ENCODE measurements at places on chromosomes 6 and 20. TPM values are rescaled to one million over a fixed set of nuclear protein-coding genes. Genes with fewer than 3 reads are reported as not detected.

- H3K4me1 ChIP-seq = peaks cover 33% of the 10 kb centered on the region
- DNase-seq = no peak
- no peaks in the 10 kb centered on the region for H3K36me3 ChIP-seq
- H3K4me3 ChIP-seq = no peak overlapping the region
Measured at GRCh38 chr20:59044295-59044694, 1.7 kb upstream of the PRELID3B start.

Gene TP53TG5
- total RNA-seq = 0.16 TPM

Gene FERMT1
- 0.20 TPM for total RNA-seq

Gene CDH4
- total RNA-seq = 0.06 TPM

Gene EPPIN
- total RNA-seq = not detected

GRCh38 chr20:51127713-51128112 lies 104.8 kb upstream of the KCNG1 start:
- DNase-seq = no peak
- peaks cover 21% of the 10 kb centered on the region for H3K27me3 ChIP-seq
- no peaks in the 10 kb centered on the region for H3K36me3 ChIP-seq

Gene LTB
- total RNA-seq = 398 TPM

GRCh38 chr6:114334237-114334636 lies 8.6 kb downstream of the HS3ST5 start:
- no peak for DNase-seq
- H3K4me3 ChIP-seq = no peak overlapping the region
- no peaks in the 10 kb centered on the region for H3K36me3 ChIP-seq
- no peaks in the 10 kb centered on the region for H3K4me1 ChIP-seq
- no peaks in the 10 kb centered on the region for H3K27me3 ChIP-seq

Gene AIF1
- total RNA-seq = 7.6 TPM

- H3K27ac ChIP-seq = no peak overlapping the region
- H3K36me3 ChIP-seq = no peaks in the 10 kb centered on the region
- no peaks in the 10 kb centered on the region for H3K27me3 ChIP-seq
Measured at GRCh38 chr6:140438346-140438735, 1063.9 kb upstream of the CITED2 start.

Gene PIGT
- total RNA-seq = 140 TPM

DNA sequence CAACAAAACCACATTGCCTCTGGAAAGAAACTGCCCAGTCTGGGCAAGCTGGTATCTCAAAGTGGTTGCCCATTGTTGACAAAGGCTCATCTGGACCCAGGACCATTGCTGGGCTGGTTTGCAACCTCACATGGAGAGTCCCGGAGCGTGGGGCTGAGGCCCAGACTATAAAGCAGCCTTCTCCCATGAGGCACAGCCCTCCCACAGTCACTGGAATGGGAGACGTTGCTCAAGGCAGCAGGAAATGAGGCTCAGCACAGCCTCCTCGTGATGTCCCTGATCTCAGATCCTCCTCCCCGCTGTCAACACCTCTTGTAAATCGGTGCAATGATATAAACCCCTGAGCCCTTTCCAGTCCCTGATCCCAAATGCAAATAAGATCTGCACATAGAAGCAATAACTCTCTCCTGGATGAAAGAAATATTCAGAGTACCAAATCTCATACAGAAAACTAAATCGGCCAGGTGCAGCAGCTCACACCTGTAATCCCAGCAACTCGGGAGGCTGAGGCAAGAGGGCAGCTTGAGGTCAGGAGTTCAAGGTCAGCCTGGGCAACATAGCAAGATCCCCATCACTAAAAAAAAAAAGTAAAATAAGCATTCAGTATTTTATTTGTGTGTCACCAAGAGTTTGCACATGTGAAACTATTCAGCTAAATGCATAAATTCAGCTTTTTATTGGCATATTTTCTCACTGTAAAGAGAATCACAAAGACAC lies 103.0 kb upstream of the RREB1 start:
- H3K27ac ChIP-seq = no peak overlapping the region
- H3K4me3 ChIP-seq = no peak overlapping the region
- no peaks in the 10 kb centered on the region for H3K27me3 ChIP-seq
- H3K4me1 ChIP-seq = no peaks in the 10 kb centered on the region
- DNase-seq = no peak

- H3K27ac ChIP-seq = no peak overlapping the region
- no peak overlapping the region for H3K4me3 ChIP-seq
- no peak for DNase-seq
- H3K27me3 ChIP-seq = no peaks in the 10 kb centered on the region
Measured at GRCh38 chr6:166364456-166364855, 18.3 kb downstream of the MPC1 start.

Gene PLCB4
- not detected for total RNA-seq

Gene MRPS18A
- total RNA-seq = 34.9 TPM

DNA sequence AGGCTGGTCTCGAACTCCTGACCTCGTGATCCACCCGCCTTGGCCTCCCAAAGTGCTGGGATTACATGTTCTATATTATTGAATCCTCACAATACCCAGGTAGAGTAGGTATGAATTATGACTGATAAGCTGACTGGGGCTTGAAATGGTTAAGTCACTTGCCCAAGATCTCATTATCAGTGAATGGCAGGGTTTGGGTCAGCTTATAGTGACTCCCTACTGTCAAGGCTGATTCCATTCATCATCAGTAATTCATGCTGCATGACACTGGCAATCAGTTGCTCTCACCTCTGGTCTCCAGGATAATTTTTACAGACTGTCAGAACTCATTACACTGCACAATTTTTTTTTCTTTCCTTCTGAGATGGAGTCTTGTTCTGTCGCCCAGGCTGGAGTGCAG lies 127.6 kb downstream of the KIF13A start:
- H3K4me1 ChIP-seq = no peaks in the 10 kb centered on the region
- H3K36me3 ChIP-seq = no peaks in the 10 kb centered on the region
- DNase-seq = no peak
- no peak overlapping the region for H3K27ac ChIP-seq
- no peak overlapping the region for H3K4me3 ChIP-seq
- peaks cover 3% of the 10 kb centered on the region for H3K27me3 ChIP-seq

DNA sequence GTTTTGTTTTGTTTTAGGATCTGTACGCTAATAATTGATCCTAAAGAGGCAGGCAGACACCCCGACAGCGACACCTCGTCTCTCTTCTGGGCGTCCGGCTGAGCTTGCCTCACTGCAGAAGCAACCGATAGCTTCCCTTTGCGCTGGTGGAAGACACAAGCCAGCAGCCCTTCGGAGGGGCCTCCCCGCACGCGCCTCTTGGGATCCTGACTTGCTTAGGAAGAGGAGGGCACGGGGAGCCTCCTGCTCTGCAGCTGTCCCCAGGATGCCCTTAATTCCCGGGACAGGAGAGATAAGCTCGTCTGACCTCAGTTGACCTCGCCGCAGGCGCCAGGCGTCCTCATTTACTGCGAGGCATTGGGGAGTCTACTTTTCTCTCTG lies 94.0 kb downstream of the CD83 start:
- peak overlapping the region; percentile 28 for H3K27ac ChIP-seq
- no peaks in the 10 kb centered on the region for H3K27me3 ChIP-seq
- H3K4me1 ChIP-seq = peaks cover 23% of the 10 kb centered on the region
- no peak for DNase-seq
- H3K4me3 ChIP-seq = peak overlapping the region; percentile 88
- H3K36me3 ChIP-seq = no peaks in the 10 kb centered on the region

DNA sequence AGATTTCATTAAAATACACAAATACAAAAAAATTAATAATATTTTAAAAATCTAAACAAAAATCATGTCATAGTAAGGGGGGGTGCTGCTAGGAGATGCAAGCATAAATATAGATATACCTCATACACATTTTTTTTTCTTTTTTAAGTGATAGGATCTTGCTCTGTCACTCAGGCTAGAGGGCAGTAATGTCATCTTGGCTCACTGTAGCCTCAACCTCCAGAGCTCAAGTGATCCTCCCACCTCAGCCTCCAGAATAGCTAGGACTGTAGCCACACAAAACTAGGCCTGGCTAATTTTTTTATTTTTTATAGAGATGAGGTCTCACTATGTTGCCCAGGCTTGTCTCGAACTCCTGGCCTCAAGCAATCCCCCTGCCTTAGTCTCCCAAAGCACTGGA lies 90.8 kb downstream of the HACE1 start:
- H3K27ac ChIP-seq = no peak overlapping the region
- peaks cover 2% of the 10 kb centered on the region for H3K36me3 ChIP-seq
- H3K4me3 ChIP-seq = no peak overlapping the region
- no peaks in the 10 kb centered on the region for H3K27me3 ChIP-seq
- H3K4me1 ChIP-seq = no peaks in the 10 kb centered on the region

DNA sequence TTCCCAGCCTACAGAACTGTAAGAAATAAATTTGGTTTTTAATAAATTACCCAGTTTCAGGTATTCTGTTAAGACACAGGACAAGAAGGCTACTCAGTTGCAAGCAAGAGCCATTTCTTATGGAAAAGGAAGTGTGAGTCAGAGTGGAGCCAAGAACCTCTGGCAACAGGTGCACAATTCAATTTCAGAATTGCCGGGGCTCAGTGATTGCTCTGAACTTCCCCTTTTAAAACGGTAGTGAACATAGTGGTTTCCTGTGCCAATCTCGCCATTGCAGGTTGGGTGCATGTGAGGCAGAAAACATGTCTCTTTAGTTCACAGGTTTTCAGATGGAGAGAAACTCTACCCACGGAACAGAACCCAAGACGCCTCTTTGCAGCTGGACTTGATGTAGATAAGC lies 16.4 kb downstream of the PIGT start:
- no peak for DNase-seq
- no peak overlapping the region for H3K27ac ChIP-seq
- H3K4me3 ChIP-seq = no peak overlapping the region
- H3K4me1 ChIP-seq = peaks cover 18% of the 10 kb centered on the region

DNA sequence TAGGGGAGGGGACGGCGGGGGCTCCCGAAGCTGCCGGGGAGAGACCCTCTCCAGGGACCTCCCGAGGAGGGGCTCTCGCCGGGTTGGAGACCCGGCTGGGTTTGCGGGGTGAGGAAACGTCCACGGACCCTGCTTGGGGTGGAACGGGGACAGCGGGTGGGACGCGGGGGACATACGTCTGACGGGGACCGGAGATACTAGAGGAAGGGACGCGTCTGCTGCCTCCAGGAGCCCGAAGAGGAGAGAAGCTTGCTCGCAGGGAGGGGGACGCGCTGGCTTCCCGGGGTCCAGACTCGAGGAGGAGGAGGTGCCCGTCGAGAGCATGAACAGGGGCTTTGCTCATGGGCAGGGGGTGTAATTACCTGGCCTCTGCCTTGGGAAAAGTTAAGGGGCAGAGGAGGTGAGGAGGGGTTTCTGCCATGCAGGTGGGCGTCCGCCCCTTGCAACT lies 593 bp downstream of the DNMT3B start:
- DNase-seq = no peak
- no peak overlapping the region for H3K27ac ChIP-seq
- H3K4me3 ChIP-seq = peak overlapping the region; percentile 56
- no peaks in the 10 kb centered on the region for H3K27me3 ChIP-seq
- H3K4me1 ChIP-seq = no peaks in the 10 kb centered on the region
- no peaks in the 10 kb centered on the region for H3K36me3 ChIP-seq

DNA sequence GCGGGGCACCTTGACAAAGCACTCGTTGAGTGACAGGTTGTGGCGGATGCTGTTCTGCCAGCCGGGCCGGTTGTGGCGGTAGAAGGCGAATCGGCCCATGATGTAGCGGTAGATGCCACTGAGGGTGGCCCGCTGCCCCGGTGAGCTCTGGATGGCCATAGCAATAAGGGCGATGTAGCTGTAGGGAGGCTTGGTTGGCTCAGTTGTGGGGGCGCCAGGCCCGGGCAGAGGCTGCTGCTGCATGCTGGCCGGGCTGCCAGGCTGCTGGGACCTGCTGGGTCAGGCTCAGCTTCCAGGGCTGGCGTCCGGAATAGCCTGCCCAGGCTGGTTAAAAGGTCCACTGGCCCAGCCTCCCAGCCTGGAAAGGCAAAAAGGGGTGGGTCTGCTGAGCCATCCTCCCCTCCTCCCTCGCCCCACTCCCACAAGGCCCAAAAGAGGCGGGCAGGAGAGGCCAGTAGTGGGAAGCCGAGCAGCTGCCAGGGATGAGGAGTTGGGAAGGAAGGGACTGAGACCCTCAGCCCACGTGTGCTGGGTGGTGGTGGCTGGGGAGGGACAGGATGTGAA lies at the start of gene FOXS1:
TSS of gene FOXS1 (minus strand) at position 305 of the 564 bp plus-strand sequence. CDS start at position 243, 62 bp downstream.
- H3K36me3 ChIP-seq = no peaks in the 10 kb centered on the region
- no peaks in the 10 kb centered on the region for H3K4me1 ChIP-seq
- no peak within 1 kb of the TSS for H3K27ac ChIP-seq
- DNase-seq = no peak
- H3K27me3 ChIP-seq = no peaks in the 10 kb centered on the region

Gene SRMS
- not detected for total RNA-seq

DNA sequence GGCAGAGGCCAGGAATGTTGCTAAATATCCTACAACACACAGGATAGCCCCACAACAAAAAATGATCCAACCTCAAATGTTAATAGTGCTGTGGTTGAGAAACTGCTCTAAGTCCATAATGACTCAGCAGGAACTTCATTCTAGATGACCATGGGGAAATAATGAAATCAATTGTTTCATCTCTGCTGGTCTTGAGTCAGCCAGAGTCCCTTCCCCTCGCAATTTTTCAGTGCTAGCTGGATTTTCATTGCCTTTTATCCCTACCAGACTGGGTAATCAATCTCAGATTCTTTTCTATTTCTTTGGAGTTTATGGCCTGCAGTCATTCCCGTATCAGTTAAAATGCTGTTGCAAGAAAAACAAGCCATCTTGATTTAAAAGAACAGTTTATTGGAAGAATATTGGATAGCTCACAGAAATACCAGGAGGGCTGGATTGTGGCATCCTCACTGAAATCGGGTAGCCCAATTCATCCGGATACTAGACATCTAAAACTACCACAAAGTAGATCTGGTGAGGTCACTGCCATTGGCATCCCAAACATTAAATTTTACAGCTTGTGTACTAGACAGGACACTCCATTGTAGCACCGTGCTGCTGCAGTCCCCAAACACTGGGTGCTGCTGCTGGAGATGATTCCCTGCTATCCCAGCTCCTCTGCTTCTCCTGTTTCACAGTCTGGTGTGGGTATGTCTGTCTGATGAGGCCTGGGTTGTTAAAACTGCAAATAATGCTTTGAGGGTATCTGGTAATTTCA lies 30.3 kb upstream of the POPDC3 start:
- no peak overlapping the region for H3K4me3 ChIP-seq
- no peak overlapping the region for H3K27ac ChIP-seq
- H3K4me1 ChIP-seq = no peaks in the 10 kb centered on the region
- no peaks in the 10 kb centered on the region for H3K36me3 ChIP-seq
- DNase-seq = no peak

DNA sequence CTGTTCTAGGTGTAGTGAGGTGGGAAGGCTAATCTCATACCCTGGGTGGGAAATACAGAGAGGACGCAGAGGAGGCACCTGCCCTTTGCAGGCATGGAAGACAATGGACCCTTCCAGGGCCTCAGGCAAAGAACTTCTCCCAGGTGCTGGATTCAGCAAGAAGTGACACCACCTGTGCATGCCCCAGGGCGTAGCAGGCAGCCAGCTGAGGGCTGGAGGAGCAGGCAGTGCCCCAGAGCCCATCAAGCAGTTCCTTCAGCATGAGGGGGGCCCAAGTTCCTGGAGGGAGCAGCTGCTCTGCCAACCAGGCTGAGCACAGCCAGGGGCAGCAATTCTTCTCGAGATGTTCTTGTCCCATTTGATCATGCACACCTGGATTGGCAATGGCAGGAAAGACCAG lies 170.3 kb upstream of the PDE10A start:
- no peak overlapping the region for H3K4me3 ChIP-seq
- H3K27ac ChIP-seq = no peak overlapping the region
- H3K4me1 ChIP-seq = peaks cover 2% of the 10 kb centered on the region
- peaks cover 36% of the 10 kb centered on the region for H3K27me3 ChIP-seq
- DNase-seq = no peak
- no peaks in the 10 kb centered on the region for H3K36me3 ChIP-seq

Gene DAAM2
- 0.07 TPM for total RNA-seq

GRCh38 chr6:33809594-33809993 lies 5.8 kb upstream of the MLN start:
- H3K4me3 ChIP-seq = no peak overlapping the region
- H3K27me3 ChIP-seq = peaks cover 4% of the 10 kb centered on the region
- peaks cover 14% of the 10 kb centered on the region for H3K4me1 ChIP-seq
- DNase-seq = no peak
- H3K36me3 ChIP-seq = no peaks in the 10 kb centered on the region
- no peak overlapping the region for H3K27ac ChIP-seq

All from T-cell (primary cell).